Astrocyte of the cerebellum (primary cell): ENCODE measurements at places on chromosomes 12 and 14.

DNA sequence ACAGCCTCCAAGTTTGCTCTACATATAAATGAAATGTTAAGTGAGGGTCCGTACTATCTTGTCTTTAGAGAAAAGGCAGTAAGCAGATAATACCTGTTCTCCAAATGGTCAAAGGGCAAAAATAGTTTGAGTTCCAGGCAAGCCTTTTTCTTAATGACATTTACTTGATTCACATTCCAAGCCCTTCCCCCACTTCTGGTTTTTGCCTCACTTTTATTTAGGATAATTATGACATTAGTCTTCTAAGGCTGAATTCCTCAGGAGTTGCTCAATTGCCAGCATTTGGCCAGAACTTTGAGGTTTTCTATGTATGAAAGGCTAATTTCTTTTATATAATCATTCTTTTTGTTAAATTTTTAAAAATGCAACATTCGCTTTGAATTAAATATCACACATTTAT is 62.5 kb upstream of the DUSP6 start:
- peak; percentile 22 for DNase-seq

- DNase-seq: no peak
These were observed 64.8 kb upstream of the BDKRB2 start for GRCh38 chr14:96139879-96140278.

- DNase-seq: peak; percentile 41
These were observed 52.9 kb downstream of the SERPINA3 start for GRCh38 chr14:94665121-94665520.

DNA sequence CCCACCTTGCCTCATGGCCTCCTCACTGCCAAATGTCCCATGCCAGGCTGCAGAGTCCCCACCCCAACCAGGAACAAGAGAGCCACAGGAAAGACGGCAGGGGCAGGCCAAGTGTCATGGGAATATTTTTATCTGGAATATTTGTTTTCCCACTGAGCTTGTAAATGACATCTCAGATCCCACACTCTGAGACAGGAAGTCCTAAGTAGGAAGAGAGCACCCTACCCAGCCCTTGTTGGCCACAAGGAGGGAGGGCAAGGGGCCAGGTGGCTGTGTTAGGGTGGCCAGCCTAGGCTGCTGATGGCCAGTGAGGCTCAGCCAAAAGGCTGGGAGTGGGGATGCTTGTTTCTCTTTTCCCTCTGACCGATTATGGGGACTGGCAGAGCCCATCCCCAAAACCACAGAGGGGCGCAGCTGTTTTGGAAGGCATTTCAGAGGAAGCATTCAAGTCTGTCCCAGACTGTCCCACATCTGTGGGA is 7.7 kb upstream of the MEG3 start:
- DNase-seq: no peak

- no peak for DNase-seq
These were observed 19.6 kb downstream of the PROX2 start for GRCh38 chr14:74856366-74856765.

- no peak for DNase-seq
These were observed 198.4 kb upstream of the ATXN7L3B start for GRCh38 chr12:74339211-74339610.

- no peak for DNase-seq
These were observed 210.4 kb downstream of the EXOC5 start for GRCh38 chr14:57058319-57058718.

GRCh38 chr14:54120260-54120659 is 163.6 kb upstream of the BMP4 start:
- DNase-seq: peak; percentile 85

DNA sequence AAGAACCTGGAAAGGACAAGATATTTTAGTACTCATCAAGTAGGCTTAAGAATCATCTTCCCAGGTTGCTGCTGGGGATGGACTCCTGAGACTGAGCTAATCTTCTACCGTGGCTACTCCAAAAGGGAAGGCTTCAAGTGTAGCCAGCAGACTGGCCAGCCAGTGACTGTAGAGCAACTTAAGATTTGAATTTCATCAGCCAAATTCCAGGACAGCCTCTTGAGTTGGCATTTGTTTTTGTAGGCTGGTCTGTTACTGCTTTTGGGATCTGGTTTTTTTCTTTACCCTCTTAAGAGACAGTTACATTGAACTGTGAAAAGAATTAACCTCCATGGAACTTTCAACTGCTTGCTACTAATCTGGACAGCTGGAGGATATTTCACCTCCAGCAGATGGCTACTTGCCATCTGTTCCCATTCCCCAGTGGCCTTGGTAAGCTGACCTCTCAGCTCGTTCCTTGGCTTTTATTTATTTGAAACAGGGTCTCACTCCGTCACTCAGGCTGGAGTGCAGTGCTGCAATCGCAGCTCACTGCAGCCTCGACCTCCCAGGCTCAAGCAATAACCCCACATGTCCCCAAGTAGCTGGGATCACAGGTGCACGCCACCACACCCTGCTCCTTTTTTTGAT is 20.7 kb downstream of the VTI1B start:
- DNase-seq: no peak

DNA sequence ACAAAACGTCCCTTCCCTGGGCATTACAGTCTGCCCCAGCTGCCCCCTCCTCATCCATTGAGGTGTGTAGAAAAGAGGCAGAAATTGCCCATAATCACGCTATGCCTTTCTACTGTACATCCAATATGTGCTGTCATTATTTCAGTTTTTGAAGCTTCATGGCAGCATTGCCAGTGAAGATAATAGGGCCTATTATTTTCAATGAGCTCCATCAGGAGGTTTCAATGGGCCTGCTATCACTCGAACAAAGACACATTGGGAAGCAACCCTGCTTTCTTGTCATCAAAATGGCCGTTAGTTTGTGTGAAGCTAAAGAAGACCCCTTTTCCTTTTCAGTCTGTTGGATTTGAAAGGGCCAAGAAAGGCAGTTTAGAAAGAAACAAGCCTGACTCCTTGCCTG is 653.8 kb downstream of the NOVA1 start:
- DNase-seq: no peak

DNA sequence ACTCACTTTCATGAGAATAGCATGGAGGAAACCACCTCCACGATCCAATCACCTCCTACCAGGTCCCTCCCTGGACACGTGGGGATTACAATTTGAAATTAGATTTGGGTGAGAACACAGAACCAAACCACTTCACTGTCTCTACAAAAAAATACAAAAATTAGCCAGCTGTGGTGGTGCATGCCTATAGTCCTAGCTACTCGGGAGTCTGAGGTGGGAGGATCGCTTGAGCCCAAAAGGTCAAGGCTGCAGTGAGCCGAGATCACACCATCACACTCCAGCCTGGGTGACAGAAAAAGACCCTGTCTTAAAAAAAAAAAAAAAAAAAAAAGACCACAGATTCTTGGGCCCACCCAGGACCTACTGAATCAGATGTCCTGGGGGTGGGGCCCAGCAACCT is 28.3 kb downstream of the BRI3BP start:
- DNase-seq: no peak

DNA sequence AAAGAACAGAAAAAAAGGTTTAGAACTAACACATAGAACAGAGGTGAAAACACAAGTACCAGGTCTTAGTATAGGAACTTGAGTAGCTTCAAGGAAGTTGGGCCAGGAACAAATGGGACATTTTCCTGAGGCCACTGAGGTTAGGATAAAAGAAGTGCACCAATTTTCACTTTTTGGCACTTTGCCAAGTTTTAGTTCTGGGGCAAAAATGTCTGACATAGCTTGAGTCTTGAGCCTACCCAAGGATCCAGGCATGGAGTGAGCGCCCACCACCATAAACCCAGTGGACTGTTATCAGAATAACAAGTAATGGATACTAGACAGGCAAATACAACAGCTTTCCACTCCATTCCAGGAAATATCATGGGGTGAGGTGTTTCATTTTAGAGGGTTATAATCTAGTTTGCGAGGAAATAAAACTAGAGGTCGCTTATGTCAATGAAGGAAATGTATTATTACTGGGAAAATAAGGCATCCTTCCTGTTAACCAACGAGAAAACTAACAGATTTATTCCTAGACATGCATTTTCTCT is 199.7 kb upstream of the HMGA2 start:
- DNase-seq: no peak

- DNase-seq: no peak
These were observed 211.5 kb downstream of the PHLDA1 start for GRCh38 chr12:75820071-75820470.

GRCh38 chr14:60331201-60332045 is 82.4 kb downstream of the PPM1A start:
- no peak for DNase-seq

- DNase-seq: no peak
These were observed 1.8 kb upstream of the ZNF839 start for GRCh38 chr14:102317564-102318248.
